ENCODE measurements at places on chromosomes 6 and 20. TPM values are rescaled to one million over a fixed set of nuclear protein-coding genes. Genes with fewer than 3 reads are reported as not detected.

The RUNX2 gene
- total RNA-seq: not detected

The PARD6B gene
- 43.3 TPM for total RNA-seq

The SLC22A1 gene
- not detected for total RNA-seq

The NKX2-4 gene
- not detected for total RNA-seq

The SOX18 gene
- 1.2 TPM for total RNA-seq

The EPPIN gene
- not detected for total RNA-seq

The RRAGD gene
- 18.4 TPM for total RNA-seq

The WFDC8 gene
- total RNA-seq: not detected

The SLC25A27 gene
- total RNA-seq: not detected

The GSTA5 gene
- not detected for total RNA-seq

The TMC2 gene
- not detected for total RNA-seq

The TMEM63B gene
- total RNA-seq: 7.3 TPM

The LGSN gene
- total RNA-seq: not detected

The ACTL10 gene
- total RNA-seq: not detected

The NTSR1 gene
- not detected for total RNA-seq

The RIN2 gene
- 1.7 TPM for total RNA-seq

The ZSCAN9 gene
- total RNA-seq: 10.1 TPM
